Activated CD4-positive, alpha-beta T cell treated with anti-CD3 and anti-CD28 coated beads, Interleukin-2, amount 50 U/mL, for 16 hours (primary cell): ENCODE measurements at places on chromosomes 11 and 22.
A peak's percentile ranks its signal among the peaks of the same experiment; 100 is the strongest.

DNA sequence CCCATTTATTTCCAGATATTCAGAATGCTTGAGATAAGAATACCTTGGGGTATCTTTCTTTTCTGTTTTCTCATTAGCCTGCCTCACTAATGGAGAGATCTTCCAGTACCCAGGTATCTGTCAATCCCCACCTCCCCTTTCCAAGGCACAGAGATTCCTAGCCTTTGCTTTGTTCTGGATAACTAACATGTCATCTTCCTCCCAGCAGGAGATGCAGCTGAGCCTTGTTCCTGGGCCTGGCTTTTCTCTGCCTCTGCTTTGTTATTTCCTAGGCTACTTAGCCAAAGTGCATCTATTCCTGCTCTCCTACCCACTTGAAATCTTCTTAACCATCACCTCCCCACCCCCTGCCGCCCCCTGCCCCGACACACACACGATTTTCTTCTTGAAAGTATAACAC, 297.1 kb downstream of the NELL1 start:
- no peak for DNase-seq

DNA sequence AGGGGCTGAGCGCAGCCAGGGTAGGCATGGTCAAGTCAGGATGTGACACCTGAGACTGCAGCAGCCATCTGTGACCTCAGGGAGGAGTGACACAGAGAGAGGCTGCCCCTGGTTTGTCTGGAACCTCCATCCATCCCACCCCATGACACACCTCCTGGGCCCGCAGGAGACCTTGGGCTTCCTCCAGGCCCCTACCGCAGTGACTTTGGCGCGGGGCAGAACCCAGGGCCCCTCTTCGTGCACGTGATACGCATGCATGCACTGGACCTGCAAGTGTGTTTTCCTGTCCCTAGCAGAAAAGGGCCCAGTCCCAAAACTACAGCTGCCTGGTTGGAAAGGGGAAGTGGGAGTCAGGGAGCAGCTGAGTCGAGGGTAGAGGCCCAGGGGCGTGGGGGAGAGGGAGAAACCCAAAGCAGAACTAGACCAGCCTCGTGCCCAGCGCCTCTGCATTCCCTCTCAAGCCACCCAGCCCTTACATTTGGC, 7.9 kb upstream of the CYTH4 start:
- no peak for DNase-seq

DNA sequence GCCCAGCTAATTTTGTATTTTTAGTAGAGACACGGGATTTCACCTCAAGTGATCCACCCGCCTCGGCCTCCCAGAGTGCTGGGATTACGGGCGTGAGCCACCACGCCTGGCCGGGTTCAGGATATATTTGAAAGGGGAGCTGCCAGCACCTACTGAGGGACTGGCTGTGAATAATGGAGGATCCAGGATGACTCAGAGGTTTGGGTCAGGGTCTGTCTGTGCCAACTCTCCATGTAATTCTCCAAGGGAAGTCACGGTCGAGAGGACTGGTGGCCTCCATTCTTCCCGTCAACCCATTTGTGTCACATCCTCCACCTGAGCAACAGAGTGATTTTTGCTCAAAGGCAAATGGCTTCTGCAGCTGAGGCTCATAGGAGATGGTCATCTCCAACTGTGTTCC, 3.6 kb upstream of the ARRB1 start:
- DNase-seq, result no peak

DNA sequence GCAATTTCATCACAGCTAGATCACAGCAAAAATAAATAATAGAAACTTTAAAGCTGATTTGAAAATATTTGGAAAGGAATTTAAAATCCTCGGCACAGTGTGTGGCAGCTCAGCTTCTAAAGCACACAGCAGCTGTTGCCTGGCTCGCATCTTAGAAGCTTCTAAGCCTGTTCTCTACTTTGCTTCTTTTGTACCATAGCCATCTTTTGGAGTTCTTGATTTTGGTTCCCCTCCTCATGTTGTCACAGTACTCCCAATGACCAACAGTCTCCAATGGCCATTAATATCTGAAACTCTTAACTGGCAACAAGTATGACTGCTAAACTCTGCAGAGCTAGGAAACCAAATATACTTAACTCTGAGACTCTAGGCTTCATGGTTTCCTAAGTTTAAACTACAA, 28.8 kb downstream of the CHKA start:
- DNase-seq, result no peak

GRCh38 chr11:132357811-132358572, 987.6 kb downstream of the NTM start:
- DNase-seq, result peak; percentile 75

DNA sequence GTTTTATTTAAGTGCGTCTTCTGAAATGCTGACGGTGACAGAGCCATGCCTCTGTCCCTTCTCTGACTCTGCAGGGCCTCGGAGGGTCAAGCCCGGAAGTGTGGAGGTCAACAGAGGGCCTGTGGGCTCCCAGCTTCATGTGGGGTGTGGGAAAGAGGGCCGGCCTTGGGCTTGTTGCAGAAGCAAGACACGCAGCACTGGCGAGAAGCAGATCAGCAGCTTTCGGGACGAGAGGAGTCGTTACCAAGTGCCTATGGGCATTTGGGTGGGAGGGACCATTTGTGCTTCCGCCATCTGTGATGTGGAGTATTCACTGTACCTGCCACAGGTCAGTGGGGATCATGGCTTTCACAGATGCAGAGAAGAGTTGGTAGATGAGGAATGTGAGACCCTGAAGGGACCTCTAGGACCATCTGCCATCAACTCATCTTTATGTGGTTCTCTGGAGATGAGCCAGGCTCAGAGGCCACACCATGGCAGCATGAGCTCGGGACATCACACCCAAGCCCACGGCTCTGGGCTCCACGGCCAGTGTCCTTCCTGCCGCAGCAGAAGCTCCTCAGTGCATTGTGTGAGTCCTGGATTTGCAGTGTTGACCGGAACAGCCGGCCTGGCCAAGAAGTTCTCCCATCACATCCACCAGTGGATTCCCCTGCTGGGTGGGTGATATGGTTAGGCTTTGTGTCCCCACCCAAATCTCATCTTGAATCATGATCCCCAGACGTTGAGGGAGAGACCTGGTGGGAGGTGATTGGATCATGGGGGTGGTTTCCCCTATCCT, 590.7 kb downstream of the TBC1D22A start:
- no peak for DNase-seq

GRCh38 chr11:61958590-61958989, 8.4 kb downstream of the BEST1 start:
- DNase-seq, result no peak

DNA sequence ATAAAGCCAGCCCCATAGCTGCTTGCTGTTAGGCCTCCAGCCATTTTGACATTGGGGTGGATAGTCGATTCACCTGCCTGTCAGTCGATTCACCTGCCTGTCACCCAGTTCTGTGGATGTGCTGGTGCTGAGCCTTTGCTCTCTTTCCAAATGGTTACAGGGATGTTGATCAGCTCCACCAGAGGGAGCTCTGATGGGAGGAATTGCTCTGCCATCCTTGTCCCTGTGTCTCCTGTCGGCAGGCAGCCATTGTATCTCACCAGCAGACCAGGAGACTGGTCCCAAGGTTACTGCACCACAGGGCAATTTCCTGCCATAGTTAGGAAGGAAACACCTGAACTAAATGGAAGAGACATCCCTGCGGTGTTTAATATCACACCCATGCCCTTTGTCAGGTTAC, 6.1 kb downstream of the MPEG1 start:
- DNase-seq, result no peak

- DNase-seq, result no peak
Observed at GRCh38 chr11:134019500-134019899, 49.4 kb upstream of the JAM3 start.

DNA sequence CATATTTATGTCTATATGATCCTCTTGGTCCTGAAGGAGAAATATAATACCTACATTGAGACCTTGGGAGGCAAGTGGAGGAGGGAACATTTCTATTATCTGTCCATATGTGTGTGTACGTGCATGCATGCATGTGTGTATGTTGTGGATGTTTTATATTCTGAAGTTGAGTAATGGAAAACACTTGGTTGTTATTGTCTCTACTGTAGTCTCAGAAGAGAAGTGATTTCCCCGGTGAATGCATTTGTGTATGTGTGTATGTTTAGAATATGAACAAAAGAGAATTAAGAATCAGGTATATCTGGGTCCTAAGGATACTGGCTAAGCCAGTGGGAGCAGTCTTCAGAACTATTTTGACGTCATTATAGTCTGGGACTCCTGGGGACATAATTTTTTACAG, at the start of gene OR52N1:
Gene OR52N1 (minus strand): TSS at position 101 of the 400 bp plus-strand sequence. CDS start 2,449 bp downstream, outside the sequence.
- no peak for DNase-seq

- DNase-seq, result no peak
Observed at GRCh38 chr11:113464416-113464815, 10.8 kb downstream of the DRD2 start.

- no peak for DNase-seq
Observed at GRCh38 chr11:71352748-71353147, 95.4 kb downstream of the DHCR7 start.

GRCh38 chr22:46984751-46985506, 222.5 kb downstream of the TBC1D22A start:
- no peak for DNase-seq

- no peak for DNase-seq
Observed at GRCh38 chr11:130192845-130193267, 33.3 kb downstream of the ST14 start.

DNA sequence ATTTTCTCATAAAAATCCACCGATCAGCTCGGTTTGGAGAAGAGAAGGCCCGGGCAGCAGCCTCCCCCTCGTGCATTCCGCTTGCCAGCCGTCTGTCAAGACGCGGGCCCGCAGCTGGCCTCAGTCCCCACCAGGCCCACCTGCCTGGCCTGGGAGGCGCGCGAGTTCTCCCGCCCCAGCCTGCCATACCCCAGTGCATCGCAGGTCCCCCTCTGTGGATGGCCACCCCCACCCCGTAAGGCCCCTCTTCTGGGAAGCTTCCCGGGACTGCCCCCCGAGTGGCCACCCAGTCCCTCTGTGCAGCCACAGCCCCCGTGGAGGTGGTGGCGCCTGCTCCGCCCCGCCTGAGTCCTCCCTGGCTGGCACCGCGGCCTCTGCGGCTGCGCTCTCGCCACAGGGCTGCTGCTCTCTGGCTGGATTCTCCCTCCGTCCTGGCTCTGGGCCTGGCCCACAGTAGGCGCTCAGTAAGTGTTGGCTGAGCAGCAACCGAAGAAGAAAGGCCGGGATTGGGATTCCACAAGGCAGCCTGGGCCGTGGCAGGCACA, 74.0 kb upstream of the TCF20 start:
- no peak for DNase-seq
